ENCODE measurements at places on chromosomes 4 and X. TPM values are rescaled to one million over a fixed set of nuclear protein-coding genes. Genes with fewer than 3 reads are reported as not detected.

The KCNE5 gene
- 0.23 TPM for total RNA-seq

The SOWAHB gene
- total RNA-seq: not detected

GRCh38 chr4:188262464-188262863 lies 123.2 kb downstream of the TRIML1 start:
- H3K27me3 ChIP-seq: no peaks in the 10 kb centered on the region
- H3K36me3 ChIP-seq: no peaks in the 10 kb centered on the region
- no peak overlapping the region for H3K4me3 ChIP-seq
- H3K27ac ChIP-seq: no peak overlapping the region
- H3K4me1 ChIP-seq: no peaks in the 10 kb centered on the region

DNA sequence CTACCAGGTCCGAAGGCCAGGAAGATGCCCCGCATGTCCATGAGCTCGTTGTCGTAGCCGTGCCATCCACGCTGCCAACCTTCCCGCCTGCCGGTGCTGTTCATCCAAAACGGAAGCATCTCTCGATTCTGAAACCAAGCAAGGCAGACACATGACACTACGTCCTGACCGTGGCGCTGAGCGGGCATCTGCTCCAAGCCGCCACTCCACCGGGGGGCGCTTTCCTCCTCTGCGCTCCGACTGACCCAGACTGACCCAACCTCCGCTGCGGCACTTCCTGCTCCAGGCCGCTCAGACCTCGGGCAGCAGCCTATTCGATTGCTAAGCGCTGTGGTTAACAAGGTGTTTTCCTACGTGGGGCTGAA lies 120.5 kb downstream of the ENPP6 start:
- no peaks in the 10 kb centered on the region for H3K27me3 ChIP-seq
- H3K27ac ChIP-seq: no peak overlapping the region
- no peak for DNase-seq
- H3K36me3 ChIP-seq: no peaks in the 10 kb centered on the region
- H3K4me3 ChIP-seq: peak overlapping the region; percentile 63
- H3K4me1 ChIP-seq: no peaks in the 10 kb centered on the region

- H3K36me3 ChIP-seq: no peaks in the 10 kb centered on the region
- no peaks in the 10 kb centered on the region for H3K27me3 ChIP-seq
- no peak overlapping the region for H3K4me3 ChIP-seq
- no peak overlapping the region for H3K27ac ChIP-seq
- no peaks in the 10 kb centered on the region for H3K4me1 ChIP-seq
- no peak for DNase-seq
Observed at GRCh38 chrX:14690553-14690952, 161.2 kb downstream of the GLRA2 start.

DNA sequence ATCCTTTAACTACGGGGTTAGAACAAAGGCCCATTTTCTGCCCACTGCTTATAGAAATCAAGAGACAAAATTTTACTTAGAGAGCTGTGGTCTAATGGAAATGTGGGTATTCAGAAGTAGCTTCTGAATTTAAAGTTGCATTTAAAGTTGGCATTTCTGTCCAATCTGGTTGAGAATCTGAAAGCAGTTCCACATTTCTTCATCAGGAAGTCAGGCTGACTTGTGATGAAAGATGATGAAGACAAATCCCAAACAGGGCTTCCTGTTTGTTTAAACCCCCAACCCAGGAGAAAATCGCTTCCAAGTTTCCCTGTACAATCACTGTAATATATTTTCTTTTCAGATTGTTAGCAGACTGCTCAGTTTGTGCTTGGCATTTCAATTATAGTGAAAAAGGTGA lies 345.3 kb downstream of the SPRY1 start:
- H3K4me3 ChIP-seq: no peak overlapping the region
- no peak overlapping the region for H3K27ac ChIP-seq
- H3K4me1 ChIP-seq: no peaks in the 10 kb centered on the region
- H3K36me3 ChIP-seq: no peaks in the 10 kb centered on the region
- DNase-seq: no peak

DNA sequence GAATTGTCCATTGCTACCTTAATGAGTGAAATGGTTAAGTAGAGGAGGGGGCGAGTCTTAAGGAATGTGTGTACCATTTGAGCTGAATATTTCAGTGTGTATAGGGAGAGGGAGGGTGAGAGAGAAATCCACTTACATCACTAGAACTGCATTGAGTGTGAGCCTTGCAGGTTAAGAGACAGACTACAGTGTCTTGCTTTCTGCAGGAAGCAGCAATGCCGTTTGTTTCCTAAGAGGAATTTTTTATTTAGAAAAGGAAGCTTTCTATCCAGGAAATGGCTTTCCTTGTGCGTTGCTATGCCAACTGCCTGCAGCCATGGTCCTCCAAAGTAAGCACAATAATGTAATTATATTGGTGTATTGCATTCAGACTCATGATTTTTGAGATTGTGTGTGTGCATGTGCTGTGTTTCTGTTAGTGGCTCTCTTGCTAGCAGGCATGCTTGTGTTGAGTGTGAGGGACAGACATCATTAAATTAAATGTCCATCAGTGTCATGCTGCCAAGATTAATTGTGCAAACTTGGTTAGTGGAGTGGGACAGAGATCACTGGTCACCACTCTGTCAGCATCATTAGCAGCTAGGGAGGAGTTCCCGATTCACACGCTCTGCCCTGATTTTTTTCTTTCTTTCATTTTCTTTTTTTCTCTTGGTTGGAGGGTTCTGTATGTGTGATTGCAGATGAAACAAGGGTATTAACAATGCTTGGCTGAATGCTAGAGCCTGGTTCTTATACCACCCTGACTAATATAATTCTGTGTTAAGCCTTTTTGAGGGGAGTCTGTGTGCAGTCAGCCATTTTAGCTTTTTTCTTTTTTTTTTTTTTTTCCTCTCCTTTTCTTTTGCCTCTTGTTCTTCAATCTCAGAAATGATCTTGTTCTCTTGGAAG lies 164.3 kb downstream of the RAPGEF2 start:
- no peak overlapping the region for H3K27ac ChIP-seq
- H3K36me3 ChIP-seq: no peaks in the 10 kb centered on the region
- H3K27me3 ChIP-seq: no peaks in the 10 kb centered on the region
- no peak for DNase-seq
- peaks cover 5% of the 10 kb centered on the region for H3K4me1 ChIP-seq

- peaks cover 5% of the 10 kb centered on the region for H3K36me3 ChIP-seq
- no peaks in the 10 kb centered on the region for H3K4me1 ChIP-seq
- no peak overlapping the region for H3K4me3 ChIP-seq
- H3K27me3 ChIP-seq: no peaks in the 10 kb centered on the region
- no peak for DNase-seq
Observed at GRCh38 chrX:106670631-106671030, 55.9 kb upstream of the RNF128 start.

- H3K36me3 ChIP-seq: no peaks in the 10 kb centered on the region
- DNase-seq: no peak
- H3K27me3 ChIP-seq: no peaks in the 10 kb centered on the region
- H3K4me1 ChIP-seq: peaks cover 2% of the 10 kb centered on the region
Observed at GRCh38 chrX:345020-345925, 26.7 kb upstream of the GTPBP6 start.

- H3K36me3 ChIP-seq: no peaks in the 10 kb centered on the region
- no peaks in the 10 kb centered on the region for H3K4me1 ChIP-seq
- no peaks in the 10 kb centered on the region for H3K27me3 ChIP-seq
- H3K4me3 ChIP-seq: no peak overlapping the region
- DNase-seq: no peak
- H3K27ac ChIP-seq: no peak overlapping the region
Observed at GRCh38 chr4:126753592-126753991, 879.2 kb upstream of the INTU start.

GRCh38 chr4:1053080-1053661 lies 41.7 kb downstream of the FGFRL1 start:
- peak overlapping the region; percentile 69 for H3K27ac ChIP-seq
- peaks cover 10% of the 10 kb centered on the region for H3K4me1 ChIP-seq
- DNase-seq: no peak
- peaks cover 14% of the 10 kb centered on the region for H3K27me3 ChIP-seq
- H3K36me3 ChIP-seq: peaks cover 6% of the 10 kb centered on the region

All from naive thymus-derived CD8-positive, alpha-beta T cell (primary cell).